ENCODE measurements at places on chromosomes 7 and 10.

DNA sequence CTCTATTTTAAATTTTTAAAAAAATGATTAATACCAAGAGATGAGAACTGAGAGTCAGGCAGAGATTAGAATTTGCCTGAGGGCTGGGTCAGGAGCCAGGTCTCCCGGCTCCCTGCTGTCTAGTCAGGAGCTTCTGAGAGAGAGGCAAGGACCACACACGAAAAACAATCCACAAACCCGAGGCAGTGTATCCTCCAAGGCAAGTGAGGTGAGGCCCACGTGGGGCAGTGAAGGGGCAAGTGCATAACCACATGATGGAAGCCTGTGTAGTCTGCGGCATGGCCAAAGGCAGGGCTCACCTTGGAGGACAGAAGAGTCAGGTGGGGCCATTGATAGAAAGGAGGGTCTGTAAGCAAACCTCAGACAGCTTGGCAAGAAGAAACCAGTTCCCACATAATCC is 541.2 kb upstream of the FOXK1 start:
- DNase-seq = no peak

DNA sequence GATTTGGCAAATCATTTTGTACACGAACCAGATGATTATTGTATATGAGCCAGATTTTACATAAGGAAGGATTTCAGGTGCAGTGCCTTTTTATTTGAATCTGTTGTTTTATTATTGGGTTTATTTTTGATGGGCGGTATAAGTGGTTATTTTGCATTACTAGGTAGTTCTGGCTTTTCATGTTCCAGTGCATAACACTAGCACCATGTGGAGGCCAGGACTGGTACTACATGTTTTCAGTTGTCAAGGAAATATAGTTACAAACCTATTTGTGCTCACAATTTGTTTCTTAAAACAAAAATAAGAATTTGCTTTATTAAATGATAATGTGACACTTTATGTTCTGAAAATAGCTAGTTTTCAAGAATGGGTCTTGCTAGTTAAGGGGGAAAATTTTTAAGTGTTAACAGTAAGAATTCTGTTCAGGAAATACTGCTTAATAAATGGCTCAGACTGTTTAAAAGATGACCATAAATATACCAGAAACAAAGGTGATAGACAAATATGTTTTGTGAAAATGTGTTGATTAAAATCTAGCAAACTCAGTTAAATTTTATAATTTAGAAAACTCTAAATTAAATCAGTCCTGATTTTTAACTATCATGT is 7.1 kb upstream of the SEMA3E start:
- DNase-seq = no peak

DNA sequence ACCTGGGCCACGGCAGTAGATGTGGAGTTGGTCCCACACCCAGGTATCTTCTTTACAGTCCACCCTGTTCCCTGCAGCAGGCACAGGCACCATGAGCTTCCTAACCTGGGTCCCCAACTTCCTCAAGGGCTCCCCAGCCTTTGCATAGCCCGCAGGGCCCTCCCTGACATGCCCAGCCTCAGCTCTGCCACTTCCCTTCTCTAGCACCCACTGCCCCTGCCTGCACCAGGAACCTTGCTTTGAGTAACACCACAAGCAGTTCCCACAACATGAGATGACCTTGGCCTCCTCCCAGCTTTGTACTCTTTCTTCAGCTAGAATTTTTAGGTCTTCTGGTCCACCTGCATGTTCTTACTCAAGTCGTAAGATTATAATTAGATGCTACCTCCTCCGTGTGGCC is 92.2 kb upstream of the ZPBP start:
- DNase-seq = no peak

DNA sequence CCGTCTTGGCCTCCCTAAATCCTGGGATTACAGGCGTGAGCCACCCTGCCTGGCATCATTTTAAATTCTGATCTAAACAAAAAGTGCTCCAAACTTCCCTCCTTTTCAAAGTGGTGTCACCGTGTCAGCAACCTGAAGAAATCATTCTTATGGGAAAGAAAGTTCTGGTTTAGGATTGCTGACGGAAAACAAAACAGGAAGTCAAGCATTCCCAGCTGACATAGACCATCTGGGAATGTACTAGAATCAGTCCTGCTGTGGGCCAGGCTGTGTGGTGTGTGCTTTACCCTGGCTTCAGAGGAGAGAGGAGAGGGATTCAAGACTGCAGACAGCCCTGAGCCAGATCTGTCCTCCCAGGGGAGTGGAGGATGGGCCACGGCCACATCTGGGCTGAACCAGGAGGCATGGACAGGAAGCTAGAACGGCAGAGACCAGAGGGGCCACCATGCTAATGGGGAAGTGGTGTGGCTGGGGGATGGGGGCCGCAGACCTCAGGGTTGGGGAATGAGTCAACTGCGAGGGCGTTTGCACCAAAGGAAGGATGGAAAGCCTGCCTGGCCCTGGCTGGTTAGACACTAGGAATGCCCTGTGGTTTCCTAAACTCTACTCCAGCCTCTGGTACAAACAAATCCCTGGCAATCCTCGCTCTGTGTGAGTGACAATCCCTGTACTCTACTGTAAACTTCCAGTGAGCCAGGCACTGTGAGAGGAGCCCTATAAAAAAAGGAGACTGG is 16.7 kb upstream of the CLIP2 start:
- DNase-seq = no peak

- no peak for DNase-seq
Measured at GRCh38 chr7:50766849-50767207, 15.9 kb downstream of the GRB10 start.
